ENCODE measurements at places on chromosomes 5 and 9.

- no peak for DNase-seq
Measured at GRCh38 chr5:82276800-82277612, 1.1 kb downstream of the RPS23 start.

DNA sequence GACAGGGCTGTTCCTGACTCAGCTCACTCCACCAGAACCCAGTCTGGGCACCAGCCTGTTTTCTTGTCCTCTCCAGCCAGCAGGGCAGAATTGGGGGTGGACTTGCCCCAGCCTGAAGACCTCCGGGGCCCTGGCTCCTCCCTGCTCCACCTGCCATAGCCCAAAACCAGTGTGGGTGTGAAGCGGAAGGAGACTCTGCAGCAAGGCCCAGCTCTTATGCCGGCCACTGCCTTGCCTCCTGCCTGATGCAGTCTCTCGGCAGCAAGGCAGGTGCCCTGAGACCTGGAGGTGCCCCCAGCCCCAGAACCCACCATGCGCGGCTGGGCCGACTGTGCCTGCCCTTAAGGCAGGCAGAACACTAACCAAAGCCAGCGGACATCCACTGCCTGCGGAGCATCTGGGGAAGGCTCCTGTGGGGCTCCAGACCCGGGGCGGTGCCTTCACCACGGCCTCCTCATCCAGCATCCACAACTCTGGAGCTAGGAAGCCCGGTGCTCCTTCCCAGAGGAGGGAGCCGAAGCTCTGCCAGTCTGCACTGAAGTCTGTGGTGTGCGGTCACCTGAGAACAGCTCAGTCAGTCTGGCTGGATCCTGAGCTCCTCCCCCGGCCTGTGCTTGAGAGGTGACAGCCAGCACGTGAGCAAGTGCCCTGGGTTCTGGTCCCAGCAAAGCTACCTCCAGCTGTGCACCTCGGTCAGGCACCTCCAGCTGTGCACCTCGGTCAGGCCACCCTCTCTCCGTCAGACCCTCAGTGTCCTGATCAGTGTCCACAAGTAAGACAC lies 116.7 kb downstream of the ADAMTS2 start:
- DNase-seq = no peak

- DNase-seq = no peak
Measured at GRCh38 chr9:93072383-93072795, 13.9 kb downstream of the SUSD3 start.

DNA sequence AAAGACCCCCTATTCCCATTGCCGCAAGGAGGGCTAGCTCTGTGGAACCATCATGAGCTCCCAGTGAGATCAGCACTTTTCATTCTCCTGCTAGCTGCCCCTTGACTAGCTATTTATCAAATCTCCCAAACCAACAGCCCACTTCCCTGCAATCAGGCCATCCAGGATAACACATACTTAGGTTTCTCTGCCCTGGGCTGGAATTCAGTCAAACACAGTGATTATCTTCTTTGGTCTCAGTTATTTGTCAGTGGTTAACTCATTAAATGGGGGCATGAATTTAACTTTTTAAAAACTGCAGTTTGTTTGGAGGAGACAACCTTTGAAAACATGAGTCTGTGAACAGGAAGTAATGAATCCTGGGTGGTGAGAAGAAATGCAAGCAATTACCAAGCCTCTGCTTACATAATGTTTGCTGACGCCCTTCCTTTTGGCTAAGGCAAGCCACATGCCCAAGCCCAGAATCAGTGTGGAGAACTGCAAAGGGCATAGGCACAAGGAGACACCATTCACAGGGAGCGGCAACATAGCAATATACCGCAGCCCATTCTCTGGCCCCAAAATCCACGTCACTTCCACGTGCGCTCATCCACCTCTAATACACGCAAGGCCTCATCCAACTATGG lies 275.0 kb downstream of the DRD1 start:
- no peak for DNase-seq

DNA sequence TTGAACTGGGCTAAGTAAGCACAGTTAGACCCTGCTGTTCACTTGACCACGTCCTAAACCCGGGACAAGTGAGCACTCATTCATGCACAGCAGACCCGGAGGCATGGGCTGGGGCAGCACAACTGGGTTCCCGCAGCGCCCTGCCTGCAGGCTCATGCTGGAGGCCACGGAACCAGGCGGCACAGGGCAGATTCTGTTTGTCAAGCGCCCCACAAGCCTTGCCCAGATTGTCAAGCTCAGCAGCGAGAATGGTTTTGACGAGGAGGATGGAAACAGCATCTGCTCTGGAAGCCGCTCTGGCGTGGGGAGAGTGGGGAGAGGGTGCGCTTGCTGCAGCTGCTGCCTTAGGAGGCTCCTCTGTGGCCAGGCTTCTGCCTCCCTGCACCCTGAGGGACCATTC lies 32.7 kb downstream of the PRRT1B start:
- no peak for DNase-seq

- DNase-seq = no peak
Measured at GRCh38 chr5:9324348-9325077, 221.4 kb downstream of the SEMA5A start.

- no peak for DNase-seq
Measured at GRCh38 chr5:116543501-116543900, 31.1 kb downstream of the SEMA6A start.

DNA sequence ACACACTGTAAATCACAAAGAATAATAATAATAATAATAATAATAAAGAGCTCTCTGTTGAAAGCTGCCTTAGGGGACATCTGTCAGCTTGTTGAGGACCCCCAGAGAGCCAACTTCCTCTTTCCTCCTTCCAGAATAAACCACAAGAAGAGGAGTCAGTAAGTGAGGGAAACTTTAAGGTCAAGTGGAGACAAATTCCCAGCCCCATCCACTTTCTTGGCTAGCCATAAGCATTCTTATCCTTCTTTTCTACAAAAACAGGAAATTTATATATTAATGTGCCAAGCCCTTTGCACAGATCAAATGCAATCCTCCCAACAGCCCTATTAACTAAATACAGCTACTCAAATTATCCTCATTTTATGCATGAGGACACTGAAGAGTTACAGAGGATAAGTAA lies 9.4 kb upstream of the C5orf58 start:
- no peak for DNase-seq

DNA sequence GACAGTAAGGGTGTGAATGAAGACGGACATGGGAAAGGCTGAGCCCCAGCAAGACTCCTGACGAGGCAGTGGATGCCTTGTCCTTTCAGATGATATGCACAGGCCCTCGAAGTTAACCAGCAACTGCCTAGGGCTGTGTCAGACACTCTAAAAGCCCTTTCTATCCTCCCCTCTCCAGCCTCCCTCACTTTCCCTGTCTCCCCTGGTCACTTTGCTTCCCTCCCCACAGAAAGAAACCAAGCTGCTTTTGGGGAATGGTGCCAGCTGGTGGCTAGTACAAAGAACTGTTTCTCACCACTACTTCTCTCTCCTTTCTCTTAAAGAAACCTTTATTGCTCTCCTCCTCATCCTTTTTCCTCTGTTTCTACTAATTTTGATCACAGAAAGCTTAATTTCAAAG lies 21.4 kb downstream of the LHFPL2 start:
- DNase-seq = no peak

- no peak for DNase-seq
Measured at GRCh38 chr5:1768283-1769000, 31.2 kb downstream of the MRPL36 start.

GRCh38 chr9:98610711-98611110 lies 98.0 kb downstream of the GABBR2 start:
- DNase-seq = no peak

Measured in cortex of kidney (tissue), 1 donor.